ENCODE measurements at places on chromosomes 16 and 17.

- peak; percentile 65 for DNase-seq
Measured at GRCh38 chr17:8072729-8073461, 14.6 kb downstream of the ALOX12B start.

- no peak for DNase-seq
Measured at GRCh38 chr17:82983510-82984248, 95.7 kb upstream of the METRNL start.

DNA sequence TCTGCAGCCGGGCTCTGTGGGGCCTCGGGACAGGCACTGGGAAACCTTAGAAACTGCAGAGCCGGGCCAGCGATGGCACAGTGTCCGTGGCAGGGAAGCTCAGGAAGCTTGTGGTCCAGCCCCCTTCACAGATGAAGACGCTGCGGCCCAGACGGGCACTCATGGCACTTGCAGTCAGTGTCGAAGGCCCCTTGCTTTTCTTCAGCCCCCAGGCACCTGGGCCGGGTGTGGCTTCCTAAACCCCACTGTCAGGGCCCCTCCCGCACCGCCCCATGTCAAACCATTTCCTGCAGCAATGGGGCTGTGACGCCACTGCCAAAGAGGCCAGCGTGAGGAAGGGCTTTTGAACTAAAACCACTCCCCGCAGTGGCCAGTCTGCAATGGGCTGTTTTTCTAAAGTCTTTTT lies 164.0 kb downstream of the LAT start:
- DNase-seq = peak; percentile 86

DNA sequence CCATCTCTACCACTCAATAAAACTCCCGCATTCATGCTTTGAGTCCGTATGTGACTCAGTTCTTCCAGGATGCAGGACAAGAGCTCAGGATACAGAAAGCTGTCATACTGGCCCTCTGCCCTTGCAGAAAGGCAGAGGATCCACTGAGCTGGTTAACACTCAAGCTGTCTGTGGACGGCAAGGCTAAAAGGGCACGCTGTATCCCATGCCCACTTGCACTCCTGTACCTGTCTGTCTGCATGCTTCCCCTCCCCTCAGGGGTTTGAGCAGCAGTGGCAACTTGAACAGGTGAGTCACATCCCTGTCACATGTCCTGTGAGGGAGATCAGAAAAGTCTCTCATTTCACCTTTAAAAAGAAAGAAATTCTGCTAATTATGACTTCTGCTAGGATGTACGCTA lies 293.8 kb downstream of the HS3ST3B1 start:
- DNase-seq = no peak

DNA sequence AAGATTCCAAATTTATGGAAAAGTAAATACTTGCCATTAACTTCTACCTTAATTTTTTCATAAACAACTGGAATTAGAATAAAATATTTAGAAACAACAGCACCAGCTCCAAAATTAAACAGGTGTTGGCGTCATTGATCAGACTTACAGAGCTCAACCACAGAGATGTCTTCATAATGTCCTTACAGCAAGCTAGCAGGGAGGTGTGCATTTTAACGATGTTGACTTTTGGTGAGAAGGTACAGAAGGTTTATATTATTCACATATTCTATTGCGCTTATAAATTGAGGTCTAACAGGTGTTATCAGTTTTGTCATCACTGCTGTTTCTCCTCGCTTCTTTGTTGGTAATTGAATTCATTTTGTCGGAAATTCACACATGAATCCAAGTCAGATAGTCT lies 226.2 kb upstream of the CA10 start:
- DNase-seq = no peak
